NCI-H510A (cell line): ENCODE measurements at places on chromosomes 7 and 10.

GRCh38 chr7:5484921-5485320 is 61.3 kb upstream of the TNRC18 start:
- peak; percentile 11 for DNase-seq

DNA sequence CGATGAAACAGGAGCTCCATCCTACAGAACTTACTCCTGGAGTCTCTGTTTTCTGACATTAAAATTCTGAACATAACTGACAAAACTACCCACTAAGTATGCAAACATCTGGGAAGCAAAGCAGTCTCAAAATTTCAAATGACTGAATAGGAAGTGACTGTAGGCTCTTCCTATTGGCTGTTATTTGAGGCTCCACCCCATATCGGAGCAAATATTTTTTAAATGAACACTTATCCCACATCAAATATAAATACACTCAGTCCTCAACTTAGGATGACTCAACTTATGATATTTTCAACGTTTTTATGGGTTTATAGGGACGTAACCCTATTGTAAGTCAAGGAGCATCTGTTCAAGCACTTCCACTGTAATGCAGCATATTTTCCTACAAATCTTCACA is 8.8 kb downstream of the HSPA12A start:
- no peak for DNase-seq

GRCh38 chr7:5116359-5116758 is 70.7 kb downstream of the RBAK start:
- no peak for DNase-seq

DNA sequence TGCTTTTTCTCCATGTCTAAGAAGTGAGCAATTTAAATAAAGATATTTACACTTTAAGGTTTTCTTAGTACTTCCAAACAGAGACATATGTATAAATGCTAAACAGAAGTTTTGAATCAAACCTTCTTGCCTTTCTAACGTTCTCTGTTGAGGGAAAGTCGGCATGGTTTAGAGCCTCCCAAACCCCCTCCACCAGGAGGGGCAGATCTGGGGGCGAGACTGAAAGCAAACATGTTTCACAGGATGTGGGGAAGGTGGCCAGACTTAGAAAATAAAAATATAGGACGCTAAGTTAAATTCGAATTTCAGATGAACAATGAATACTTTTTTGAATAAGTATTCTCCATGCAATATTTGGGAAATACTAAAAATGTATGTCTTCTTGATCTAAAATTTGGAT is 208.3 kb upstream of the SHH start:
- DNase-seq = no peak

GRCh38 chr7:85176197-85176596 is 10.7 kb downstream of the SEMA3D start:
- no peak for DNase-seq

- no peak for DNase-seq
Observed at GRCh38 chr7:44396931-44397545, 71.6 kb upstream of the CAMK2B start.

DNA sequence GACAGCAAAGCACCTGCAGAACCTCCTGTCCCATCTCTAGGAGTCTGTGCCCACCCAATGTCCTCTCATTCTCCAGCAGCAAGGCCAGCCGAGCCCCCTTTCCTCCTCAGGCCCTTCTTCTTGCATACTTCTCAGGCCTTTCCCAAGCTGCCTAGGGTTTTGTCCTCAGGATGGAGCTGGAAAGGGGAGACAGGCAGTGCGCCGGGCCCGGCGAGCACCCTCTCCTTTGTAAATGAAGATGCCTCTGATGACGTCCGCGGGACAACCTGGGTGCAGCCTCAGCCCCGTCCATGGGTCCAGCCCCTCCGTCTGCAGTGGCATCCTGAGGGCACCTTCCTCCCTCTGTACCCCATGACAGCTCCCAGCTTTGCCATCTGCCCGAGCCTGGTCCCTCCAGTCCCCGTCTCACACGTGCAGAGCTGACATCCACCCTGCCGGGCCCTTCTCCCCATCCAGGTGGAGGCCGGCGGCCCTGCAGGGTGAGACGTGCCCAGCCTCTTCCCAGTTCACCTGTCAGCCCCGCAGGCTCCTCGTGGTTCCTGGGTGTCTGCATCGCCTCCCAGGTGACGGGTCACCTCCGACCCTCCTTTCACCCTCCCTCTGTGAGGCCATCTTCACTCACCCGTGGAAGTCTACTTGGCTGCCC is 36.4 kb downstream of the JAKMIP3 start:
- DNase-seq = no peak

DNA sequence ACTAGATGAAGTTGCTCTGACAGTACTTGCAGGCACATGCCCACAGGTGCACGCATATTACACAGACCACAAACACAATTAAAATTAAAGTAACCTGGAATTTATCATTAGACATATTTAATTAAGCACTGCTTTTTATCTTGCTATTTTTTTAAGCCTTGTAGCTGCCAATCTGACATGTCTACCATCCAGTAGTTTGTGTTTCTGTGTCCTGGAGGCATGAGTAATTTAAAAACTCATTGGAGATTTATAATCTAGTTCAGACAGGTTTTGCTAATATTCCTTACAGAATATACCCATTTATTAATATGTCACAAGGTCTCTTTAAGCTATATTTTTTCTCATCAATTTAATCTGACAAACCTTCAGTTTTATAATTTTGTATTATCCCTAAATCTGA is 445.0 kb upstream of the KLF6 start:
- no peak for DNase-seq

GRCh38 chr7:604001-604883 is 84.6 kb upstream of the PDGFA start:
- no peak for DNase-seq

GRCh38 chr10:51667678-51668335 is 31.6 kb downstream of the CSTF2T start:
- DNase-seq = no peak

DNA sequence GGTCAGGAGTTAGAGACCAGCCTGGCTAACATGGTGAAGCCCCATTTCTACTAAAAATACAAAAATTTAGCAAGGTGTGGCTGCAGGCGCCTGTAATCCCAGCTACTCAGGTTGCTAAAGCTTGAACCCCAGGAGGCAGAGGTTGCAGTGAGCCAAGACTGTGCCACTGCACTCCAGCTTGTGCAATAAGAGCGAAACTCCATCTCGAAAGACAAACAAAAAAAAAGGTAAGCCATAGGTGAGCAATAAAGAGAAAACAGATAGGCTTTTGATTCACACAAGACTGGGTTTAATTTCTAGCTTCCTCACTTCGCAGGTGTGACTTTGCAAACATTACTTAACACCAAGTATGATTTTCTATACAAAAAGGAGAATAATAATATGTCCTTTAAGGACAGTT is 72.3 kb upstream of the ACBD5 start:
- no peak for DNase-seq

DNA sequence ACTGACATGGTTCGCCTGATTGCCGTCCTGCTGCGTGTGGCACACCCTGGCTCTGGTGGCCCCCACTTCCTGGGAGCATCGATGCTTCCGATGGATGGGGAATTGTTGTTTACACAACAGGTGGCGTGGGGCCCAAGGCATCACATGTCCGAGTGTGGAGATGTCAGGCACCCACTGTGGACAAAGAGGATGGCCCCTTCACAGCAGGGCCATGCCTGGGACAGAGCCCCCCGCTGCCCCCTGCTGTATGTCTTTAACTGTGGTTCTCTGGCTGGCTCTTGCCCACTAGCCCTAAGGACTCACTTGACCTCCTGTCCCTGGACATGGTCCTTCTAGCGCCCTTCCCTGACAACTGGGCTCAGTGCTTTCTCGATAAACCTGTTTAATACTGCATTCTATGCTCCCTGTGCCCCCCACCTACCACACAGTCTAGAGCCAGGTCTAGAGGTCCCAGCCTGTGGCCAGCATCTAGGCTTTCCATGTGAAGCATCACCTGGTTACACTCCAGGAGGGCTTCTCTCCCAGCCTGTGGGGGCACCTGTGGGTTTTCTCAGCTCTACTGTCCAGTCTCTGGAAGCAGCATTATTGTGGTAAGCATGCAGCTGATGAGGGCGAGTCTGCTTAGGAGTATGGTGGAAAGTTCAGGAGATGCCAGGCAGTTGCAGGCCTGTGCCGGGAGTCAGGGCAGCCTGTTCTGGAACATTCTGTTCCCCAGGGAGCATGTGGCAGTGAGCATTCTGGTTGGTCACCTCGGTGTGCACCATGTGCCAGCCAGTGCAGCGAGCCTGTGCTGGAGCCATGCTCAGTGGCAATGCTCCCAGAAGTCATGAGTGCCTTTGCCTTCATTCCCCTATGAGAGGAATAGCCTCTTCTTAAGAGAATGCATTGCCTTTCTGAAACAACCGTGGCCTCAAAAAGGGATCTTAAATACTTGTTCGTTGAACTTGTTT is 10.4 kb downstream of the ADCY1 start:
- DNase-seq = no peak

GRCh38 chr7:125090596-125090995 is 161.0 kb upstream of the POT1 start:
- no peak for DNase-seq

DNA sequence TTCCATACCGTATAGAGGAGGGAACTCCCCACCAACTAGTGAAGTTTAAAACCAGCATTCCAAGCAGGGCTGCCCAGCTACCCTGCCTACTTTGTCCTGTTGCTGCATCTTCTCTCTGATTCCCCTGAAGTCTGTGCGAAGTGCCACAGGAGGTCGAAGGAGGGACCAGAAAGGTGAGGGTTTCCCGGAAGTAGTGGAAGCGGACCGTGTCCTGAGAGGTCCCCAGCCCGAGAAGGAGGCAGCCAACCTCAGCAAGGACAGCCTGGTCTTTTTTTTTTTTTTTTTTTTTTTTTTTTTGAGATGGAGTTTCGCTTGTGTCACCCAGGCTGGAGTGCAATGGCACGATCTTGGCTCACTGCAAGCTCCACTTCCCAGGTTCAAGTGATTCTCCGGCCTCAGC is 671.9 kb upstream of the GALNT17 start:
- DNase-seq = no peak

- DNase-seq = no peak
Observed at GRCh38 chr10:13922586-13922985, 335.8 kb downstream of the PRPF18 start.

DNA sequence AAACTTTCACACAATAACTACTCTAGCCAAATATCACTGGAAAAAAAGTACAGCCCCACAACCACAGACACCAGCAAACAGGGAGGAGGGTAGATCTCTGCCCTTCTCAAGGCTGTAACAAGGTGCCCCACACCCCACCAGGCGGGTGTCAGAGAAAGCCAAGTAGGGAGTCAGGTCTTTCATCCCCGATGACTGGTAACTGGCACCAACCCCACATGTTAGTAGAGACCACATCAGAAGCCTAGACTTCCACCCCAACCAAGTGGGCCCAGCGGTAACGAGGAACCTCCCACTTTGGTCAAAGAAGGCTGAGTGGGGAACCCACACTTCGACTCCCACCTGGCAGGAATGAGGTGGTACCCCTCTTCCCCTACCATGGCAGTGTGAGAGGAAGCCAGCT is 16.4 kb upstream of the RUFY2 start:
- DNase-seq = no peak

DNA sequence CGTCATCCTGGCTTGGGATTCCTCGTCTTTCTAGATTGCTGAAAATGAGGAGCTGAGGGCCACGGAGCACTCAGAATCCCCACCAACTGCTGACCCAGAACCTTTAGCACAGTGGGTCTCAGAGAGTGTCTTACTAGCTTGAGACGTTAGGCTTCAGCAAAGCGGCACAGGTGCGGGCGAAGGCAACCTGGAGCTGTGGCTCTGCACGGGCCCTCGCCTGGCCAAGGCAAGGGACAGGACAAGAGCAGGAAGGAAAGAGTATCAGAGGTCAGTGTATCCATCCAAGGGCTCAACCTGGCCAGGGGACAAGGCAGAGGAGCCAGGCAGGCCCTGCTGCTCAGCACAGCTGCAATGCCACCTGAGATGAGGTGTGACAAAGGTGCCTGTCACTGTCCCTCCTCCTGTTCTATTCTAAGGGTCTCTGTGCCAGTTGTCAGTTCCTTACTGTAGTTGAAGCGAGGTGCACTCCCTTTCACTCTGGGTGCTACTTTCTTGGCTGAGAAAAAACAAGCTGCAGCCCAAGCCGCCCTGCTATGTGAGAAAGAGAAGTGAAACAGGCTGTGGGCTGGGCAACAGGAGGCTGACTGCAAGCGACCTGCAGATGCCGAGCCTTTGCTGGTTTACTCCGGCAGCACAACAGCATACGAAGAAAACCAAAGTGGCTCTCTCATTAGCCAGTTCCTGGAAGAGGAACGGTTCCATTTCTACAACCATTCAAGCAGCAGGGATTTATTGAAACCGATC is 33.3 kb upstream of the KDM7A start:
- DNase-seq = no peak

DNA sequence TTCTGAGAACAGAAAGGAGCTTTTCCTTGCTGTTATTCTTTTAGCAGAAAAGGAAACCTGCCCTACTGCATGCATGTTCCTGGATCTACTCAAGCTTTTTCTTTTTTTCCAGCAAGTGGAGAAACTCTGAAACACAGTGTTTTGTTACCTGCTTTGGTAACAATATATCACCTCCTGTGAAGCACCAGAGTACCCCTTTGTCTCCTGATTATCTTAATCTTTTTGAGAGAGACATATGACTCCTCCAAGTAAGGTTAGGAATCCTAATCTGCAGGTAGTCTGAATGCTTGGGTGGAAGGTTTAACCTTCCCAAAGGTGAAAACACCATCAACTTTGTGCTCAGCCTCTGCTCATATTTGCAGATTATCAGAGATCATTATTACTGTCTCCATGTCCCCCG is 93.1 kb downstream of the MAPK8 start:
- DNase-seq = no peak

DNA sequence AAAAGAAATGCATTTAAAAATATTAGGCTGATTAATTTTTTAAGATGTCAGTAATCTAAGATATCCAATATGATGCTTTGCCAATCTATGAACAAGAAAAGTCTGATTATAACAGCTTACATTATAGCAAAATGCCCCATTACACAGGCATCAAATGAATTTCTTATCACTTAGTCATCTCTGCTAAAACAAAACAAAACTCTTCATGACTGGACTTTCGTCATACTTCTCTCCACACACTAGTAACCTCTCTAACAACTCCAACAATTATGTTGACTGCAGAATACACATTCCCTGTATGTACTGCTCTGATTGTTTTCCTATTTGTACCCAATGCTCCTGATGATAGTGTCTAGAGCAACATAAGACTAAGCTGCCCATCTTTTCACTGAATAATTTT is 3.8 kb upstream of the MKI67 start:
- no peak for DNase-seq

GRCh38 chr10:93897070-93897780 is 3.4 kb downstream of the SLC35G1 start:
- no peak for DNase-seq

GRCh38 chr7:1236132-1236661 is 3.5 kb downstream of the UNCX start:
- DNase-seq = no peak

GRCh38 chr7:118149394-118149793 is 34.6 kb upstream of the LSM8 start:
- no peak for DNase-seq

DNA sequence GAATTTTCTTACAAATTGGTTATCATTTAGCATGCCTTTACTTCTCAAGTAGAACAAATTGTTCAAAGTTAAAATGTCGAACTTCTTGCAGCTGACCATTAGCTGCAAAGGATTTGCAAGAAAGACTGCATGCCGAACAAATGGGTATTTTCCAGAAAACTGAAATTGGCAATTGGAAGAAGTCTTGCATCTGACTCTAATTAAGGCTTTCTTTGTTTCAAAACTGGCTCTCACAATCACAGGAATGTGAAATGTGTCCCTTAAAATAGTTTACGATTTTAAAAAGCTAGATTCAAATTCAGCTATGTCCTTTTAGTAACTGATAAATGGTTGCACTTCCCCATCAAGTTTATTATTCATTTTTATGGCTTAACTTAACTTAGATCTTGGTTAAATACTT is 207.9 kb downstream of the ARL4A start:
- no peak for DNase-seq

- no peak for DNase-seq
Observed at GRCh38 chr10:76910184-76910962, 727.2 kb downstream of the KCNMA1 start.

- no peak for DNase-seq
Observed at GRCh38 chr7:13801669-13802068, 187.8 kb downstream of the ETV1 start.
